Immature natural killer cell (primary cell): ENCODE measurements at places on chromosomes 4 and X. TPM values are rescaled to one million over a fixed set of nuclear protein-coding genes. Genes with fewer than 3 reads are reported as not detected.

- no peak for DNase-seq
Observed at GRCh38 chr4:21893136-21893535, 55.4 kb downstream of the KCNIP4 start.

Gene ANKRD50
- polyA plus RNA-seq: not detected

Gene AMMECR1
- polyA plus RNA-seq: 7.6 TPM

DNA sequence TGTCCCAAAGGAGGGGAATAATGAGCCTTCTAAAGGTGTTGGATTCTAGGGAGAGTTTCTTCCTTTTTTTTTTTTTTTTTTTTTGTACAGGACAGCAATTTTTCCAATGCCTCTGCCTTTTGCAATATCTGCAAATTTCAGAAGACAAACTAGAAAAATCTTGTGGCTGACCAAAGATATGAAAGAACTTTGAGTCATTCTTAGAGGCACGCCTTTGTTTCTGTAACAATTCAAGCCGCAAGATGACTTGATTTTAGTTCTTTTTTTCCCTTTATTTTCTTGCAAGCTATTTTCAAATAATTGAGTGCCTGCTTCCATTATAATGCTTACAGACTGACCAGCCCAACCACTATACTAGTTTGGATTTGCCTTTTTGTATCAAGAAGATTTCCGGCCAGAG is 47.6 kb upstream of the UXT start:
- DNase-seq: no peak

- no peak for DNase-seq
Observed at GRCh38 chrX:87105131-87105530, 412.5 kb upstream of the KLHL4 start.

Gene KLB
- 0.07 TPM for polyA plus RNA-seq

GRCh38 chr4:85787133-85787532 is 312.2 kb downstream of the ARHGAP24 start:
- no peak for DNase-seq

DNA sequence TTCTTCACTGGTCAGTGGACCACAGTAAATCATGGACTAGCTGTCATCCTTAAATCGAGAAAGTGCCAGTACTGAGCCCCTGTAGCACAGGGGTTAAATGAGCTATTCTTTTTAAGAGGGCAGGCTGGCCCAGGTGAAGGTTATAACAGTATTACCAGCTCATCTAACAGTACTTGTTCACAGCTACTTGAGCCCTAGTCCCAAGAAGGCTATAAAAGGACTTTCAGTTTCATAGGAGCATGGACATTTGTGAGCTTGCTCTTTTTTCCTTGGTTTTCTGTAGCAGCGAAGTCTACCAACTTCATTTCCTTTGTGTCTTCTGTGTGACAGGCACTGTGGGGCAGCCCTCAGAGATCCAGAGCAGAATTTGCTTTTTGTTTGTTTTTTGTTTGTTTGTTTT is 61.0 kb downstream of the ARX start:
- no peak for DNase-seq

GRCh38 chrX:45351478-45351877 is 150.8 kb upstream of the DIPK2B start:
- no peak for DNase-seq
